ENCODE measurements at places on chromosomes 2 and 18.

DNA sequence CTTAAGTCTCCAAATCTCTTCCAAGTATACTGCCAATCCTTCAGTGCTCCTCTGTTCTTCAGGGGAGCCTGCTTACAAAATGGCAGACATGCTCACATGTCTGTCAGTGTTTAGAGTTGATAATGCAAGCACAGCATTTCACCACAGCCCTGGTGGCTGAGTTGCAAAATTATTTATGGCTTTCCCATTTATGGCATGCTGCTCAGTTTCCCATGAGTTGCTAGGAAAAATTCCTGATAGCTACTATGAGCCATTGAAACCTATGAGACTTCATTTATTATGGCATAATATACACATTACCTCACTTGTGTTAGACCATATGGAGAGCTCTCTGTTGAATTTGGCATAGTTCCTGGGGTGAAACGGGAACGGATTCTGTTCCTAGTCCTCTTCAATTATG lies 448.7 kb upstream of the TCF4 start:
- no peak for DNase-seq

DNA sequence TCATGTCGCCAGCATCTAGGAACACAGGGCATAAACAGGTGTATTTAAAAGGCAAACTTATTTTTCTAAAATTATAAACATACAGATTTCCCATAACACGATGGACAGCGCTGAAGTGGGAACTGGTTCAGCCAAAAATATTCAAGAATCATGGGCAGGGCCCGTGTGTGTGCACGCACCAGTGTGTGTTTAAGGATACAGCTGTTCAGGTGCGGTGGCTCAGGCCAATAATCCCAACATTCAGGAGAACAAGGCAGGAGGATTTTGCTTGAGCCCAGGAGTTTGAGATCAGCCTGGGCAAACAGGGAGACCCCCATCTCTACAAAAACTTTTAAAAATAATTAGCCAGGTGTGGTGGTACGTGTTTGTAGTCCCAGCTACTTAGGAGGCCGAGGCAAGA lies 288.6 kb upstream of the HDAC4 start:
- peak; percentile 4 for DNase-seq

DNA sequence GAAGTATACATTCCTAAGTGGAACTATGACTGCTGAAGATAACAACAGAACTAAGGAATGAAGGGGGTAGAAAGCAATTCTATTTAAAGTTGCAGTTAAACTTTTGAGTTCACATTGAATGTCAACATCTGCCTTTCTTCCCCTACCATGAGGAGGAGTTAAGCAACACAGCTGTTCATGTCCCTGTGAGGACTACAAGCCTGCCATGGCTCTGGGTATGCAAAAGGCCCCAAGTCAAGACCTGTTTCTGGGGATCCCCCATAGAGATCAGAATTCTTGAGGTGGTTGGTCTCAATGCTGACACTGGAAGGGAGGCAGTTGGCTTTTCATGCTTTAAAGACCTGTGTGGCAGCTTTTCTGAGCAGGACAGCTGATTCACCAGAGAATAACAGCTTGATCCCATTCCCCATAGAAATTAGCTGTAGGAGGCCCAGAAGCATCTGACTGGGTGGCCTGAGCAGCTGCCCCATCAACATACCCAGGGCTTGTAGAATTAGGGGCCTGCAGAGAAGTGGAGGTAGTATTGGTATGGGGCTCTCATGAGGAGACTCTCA lies 131.0 kb downstream of the SETBP1 start:
- no peak for DNase-seq

DNA sequence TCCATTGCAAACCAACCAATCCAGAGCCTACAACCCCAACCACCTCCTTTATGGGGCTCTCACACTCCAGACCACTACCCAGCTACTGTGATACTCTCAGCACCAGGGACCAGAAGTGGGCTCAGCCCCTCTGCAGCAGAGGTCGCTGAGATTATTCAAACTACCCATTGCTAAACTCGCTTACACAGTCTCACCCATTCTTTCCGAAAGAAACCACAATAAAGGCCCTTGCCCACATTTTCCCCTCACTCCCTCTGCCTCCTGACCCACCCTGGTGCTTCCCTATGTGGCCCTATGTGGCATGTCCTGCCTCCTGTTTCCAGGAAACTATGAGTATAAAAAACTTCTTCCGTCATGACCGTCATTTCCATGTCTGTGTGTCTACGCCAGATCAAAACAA lies 10.7 kb downstream of the TEX51 start:
- DNase-seq: no peak

DNA sequence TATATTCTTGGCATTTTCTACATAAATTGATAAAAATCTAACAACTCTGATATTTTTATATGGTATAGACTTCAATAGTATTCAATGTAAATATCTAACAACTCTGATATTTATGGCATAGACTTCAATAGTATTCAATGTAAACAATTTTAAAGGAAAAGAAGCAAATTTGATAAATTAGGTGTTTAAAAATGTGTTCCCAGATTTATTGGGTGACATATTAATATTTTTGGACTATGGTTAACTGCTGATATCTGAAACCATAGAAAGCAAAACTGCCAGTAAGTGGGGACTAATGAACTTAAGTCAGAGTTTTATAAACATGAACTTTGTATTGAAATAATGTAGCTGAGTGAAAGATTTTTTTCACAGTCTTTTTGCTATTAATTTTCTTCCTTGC lies 1576.0 kb upstream of the DDX18 start:
- DNase-seq: no peak

DNA sequence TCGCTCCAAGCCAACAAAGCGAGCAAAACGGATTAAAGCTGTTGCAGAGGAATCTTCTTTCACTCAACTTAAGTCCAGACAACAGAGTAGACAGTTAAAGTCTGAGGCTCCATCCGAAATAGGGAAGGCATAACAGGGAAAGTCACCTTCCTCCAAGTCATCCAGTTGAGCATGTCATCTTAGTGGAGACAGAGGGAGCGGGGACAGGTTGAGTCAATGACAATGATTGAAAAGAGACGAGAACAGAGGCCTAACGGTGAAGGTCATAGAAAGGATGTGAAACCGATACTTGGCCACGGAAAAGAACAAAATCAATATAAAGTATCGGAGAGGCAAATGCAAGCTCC lies 455 bp downstream of the C18orf32 start:
- no peak for DNase-seq

GRCh38 chr2:178553047-178553446 lies 72.8 kb downstream of the PLEKHA3 start:
- no peak for DNase-seq

DNA sequence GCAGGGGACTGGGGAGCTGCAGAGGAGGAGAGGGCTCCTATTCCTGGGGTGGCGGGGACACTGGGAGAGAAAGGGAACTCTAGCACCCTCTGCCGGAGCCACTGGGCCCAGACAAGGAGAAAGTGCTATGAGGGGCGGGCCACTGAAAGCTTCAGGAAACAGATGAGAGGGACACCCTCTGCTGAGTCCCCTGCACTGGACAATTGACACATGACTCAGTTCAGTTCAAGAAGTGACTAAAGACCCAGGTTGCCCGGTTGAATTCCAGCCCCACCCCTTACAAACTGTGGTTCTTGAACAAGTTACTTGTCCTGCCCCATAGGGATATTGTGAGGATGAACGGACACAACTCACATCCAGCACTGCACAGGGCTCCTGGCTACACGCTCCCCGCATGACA lies 5.0 kb downstream of the RUFY4 start:
- DNase-seq: peak; percentile 89

- DNase-seq: no peak
Measured at GRCh38 chr2:156663757-156664409, 227.7 kb downstream of the GPD2 start.

GRCh38 chr2:175136334-175137215 lies 31.4 kb downstream of the ATF2 start:
- DNase-seq: no peak

GRCh38 chr2:202769201-202769600 lies 102.4 kb downstream of the ICA1L start:
- DNase-seq: no peak

DNA sequence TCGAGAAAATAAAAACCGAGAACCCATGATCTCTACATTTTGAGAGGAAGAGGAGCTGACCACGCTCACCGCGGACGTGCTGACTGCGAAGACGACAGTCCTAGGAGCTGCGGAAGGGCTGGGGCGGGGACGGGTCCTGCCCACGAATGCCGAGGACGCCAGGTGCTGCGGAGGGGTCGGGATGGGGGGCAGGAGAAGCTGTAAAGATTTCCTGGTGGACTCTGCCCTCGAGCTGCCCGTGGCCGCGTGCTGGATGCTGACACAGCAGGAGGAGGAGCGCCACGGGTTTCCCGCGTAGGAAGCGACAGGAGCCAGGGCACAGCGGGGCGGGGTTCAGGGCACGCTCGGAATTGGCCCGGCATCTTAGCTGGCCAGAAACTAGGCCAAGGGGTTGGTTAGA lies 22.2 kb downstream of the ZSCAN30 start:
- DNase-seq: no peak

- DNase-seq: no peak
Measured at GRCh38 chr2:217829420-217829819, 173.4 kb downstream of the TNS1 start.

GRCh38 chr2:3631851-3632659 lies 25.9 kb upstream of the ALLC start:
- DNase-seq: no peak

GRCh38 chr2:55120634-55121359 lies 70.5 kb upstream of the RTN4 start:
- DNase-seq: no peak

DNA sequence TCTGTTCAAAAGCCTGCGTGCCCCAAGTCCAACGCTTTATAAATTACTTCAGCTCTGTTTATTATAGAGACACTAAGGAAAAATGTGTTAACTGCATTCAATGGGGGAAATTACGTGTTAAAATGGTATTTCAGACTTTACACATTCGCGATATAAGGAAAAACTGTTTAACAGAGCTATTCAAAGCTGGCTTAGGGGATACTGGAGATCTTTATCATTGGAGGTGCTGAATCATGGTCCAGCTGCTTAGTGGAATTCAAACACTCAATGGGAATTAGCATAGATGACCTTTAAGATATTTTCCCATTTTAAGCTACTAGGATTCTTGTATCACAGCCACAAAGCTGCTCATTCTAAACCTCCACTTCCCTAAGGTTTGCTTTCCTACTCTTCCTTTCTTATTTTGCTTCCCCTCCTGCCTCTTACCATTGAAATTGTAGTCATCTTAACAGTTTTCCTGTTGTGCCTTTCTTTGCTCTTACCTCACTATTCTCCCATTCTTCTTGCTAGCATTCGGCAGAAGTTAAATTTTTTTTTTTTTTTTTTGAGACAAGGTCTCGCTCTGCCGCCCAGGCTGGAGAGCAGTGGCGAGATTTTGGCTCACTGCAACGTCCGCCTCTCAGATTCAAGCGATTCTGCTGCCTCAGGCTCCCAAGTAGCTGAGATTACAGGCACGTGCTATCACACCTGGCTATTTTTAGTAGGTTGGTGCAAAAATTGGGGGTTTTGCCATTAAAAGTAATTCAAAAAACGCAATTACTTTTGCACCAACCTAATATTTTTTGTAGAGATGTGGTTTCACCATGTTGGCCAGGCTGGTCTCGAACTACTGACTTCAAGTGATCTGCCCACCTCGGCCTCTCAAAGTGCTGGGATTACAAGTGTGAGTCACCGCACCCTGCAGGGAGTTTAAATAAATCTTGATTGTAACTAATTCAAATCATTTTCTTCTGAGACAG lies 6.5 kb downstream of the SULT6B1 start:
- DNase-seq: no peak

GRCh38 chr2:232437195-232437571 lies 18.8 kb upstream of the ALPI start:
- peak; percentile 46 for DNase-seq

- no peak for DNase-seq
Measured at GRCh38 chr2:172395503-172395902, 31.9 kb upstream of the ITGA6 start.

GRCh38 chr2:18645315-18645714 lies 55.9 kb upstream of the NT5C1B start:
- DNase-seq: no peak

GRCh38 chr2:199310771-199311585 lies 146.8 kb downstream of the SATB2 start:
- DNase-seq: no peak

DNA sequence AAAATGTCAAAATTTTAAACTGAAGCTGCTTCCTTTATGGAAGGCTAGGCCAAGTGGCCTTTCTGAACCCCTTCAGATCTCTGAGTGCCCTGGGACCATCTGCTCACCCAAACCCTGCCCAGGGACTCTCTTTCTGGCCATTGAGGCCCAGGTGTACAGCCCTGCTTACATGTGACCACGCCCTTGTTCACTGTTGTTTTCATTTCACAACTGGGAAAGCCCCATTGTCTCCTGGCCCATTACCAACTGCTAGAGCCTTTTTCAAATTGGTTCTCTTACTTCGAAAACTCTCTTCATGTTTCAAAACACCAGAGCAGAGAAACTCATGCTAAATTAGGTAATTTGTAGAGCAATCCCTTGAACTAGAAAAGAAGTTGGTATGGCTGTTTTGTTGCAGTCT lies 219.5 kb upstream of the TANK start:
- no peak for DNase-seq

DNA sequence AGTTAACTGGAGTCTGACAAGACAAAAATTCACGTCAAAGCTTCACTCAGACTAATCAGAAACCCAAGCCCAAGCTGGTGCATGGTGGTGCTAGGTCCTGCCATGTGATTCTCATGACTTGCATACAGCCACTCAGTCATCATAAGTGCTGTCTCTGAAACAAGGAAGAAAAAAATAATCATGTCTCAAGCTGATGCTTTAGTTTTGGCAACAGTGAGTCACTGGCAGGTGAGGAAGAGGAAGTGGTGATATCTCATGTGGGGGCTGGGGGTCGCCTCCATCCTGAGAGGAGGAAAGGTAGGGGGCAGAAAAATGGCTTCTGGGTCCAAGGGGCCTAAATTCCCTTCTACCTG lies 136.3 kb downstream of the TMEM163 start:
- no peak for DNase-seq

DNA sequence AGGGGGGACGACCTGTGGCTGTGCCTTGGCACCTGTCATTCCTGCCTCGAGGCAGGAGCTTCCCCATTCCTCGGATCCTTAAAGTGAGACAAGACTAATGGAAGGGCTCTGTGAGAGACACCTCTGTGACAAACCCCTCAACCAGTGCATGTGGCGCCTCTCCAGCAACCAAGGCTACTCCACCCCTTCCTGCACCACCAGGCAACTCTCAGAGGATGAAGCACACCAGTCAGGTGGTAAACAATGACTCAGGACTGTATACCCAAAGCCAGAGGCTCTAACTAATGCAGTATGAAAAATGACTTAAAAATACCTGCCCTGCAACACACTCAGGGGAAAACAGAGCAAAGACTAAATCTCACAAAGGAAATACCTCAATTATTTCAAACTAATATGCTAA lies 136.9 kb downstream of the UXS1 start:
- no peak for DNase-seq

DNA sequence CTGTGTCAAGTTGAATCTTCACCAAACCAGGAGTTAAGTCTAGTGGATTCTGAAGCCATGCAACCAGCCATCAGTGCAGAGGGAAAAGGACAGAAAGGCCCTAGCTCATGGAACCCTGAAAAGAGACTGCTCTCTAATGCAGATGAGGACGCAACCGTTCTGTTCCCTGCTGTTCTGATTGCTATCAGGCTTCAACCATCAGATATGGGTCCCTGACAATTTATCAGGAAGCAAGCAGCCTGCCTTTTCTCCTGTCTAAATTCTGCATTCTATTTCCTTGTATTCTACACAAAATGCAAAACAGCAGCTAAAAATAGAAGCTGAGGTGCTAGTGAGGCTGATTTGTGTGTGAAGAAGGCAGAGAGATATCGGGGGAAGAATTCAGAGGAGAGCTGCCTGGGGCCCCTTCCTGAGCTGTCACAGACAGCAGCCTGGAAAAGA lies 68.4 kb upstream of the RTN4 start:
- DNase-seq: no peak

GRCh38 chr2:9735335-9735734 lies 104.5 kb upstream of the YWHAQ start:
- DNase-seq: no peak

GRCh38 chr2:166766220-166766619 lies 122.1 kb upstream of the XIRP2 start:
- peak; percentile 52 for DNase-seq

All from endodermal cell (in vitro differentiated cells).